ENCODE measurements at places on chromosomes 5 and 9.

GRCh38 chr5:38837416-38837815 lies 8.4 kb upstream of the OSMR start:
- DNase-seq = no peak

GRCh38 chr9:87880116-87880515 lies 2.6 kb upstream of the SPATA31E1 start:
- peak; percentile 28 for DNase-seq

DNA sequence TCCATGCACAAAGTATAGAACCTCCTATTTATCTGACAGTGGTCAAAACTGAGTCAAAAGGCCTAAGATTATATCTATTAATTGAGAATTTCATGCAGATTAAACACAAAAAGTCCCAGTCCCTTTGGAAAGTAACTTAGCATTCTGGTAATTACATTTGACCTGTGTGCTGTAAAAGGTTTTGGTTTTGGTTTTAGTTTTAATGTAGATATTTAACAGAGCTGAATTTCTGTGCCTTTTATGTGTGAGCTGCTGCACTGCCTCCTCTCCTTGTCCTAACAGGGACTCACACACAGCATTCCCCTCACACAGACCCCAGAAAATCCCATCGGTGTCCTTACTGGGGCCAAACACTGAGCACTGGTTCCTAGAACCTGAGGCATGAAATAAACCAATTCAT lies 31.0 kb upstream of the FSD1L start:
- no peak for DNase-seq

- peak; percentile 84 for DNase-seq
Measured at GRCh38 chr5:128154943-128155342, 71.4 kb downstream of the SLC12A2 start.

DNA sequence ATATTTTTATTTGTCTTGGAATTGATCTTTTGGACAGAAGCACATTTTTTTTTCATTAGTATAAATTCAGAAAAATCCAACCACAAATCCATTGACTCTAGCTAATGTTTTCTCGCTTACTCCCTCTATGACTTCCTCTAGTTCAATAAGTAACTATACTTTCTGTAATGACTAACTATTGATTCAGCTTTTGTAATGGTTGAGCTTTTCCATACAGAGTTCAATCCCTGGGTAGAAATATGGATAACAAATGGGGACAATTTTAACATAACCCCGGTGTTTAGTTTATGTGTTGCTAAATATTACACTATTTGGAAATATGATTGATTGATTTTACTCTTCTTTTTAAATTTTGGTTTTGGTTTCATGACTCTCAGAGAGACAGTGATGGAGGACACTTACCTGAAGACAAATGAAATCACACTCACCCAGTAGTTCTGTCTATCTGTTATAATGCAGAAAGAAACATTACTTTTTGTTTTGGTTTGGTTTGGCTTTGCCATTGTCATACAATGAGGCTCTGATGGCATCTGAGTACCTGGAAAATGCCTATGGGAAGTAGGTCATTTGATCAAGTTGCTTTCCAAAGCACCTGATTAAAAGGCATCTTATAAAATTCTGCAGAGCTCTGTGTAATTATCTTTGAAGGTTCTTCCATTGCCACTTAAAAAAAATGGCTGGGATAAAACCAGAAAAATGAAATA lies 309.7 kb upstream of the MPDZ start:
- DNase-seq = no peak

DNA sequence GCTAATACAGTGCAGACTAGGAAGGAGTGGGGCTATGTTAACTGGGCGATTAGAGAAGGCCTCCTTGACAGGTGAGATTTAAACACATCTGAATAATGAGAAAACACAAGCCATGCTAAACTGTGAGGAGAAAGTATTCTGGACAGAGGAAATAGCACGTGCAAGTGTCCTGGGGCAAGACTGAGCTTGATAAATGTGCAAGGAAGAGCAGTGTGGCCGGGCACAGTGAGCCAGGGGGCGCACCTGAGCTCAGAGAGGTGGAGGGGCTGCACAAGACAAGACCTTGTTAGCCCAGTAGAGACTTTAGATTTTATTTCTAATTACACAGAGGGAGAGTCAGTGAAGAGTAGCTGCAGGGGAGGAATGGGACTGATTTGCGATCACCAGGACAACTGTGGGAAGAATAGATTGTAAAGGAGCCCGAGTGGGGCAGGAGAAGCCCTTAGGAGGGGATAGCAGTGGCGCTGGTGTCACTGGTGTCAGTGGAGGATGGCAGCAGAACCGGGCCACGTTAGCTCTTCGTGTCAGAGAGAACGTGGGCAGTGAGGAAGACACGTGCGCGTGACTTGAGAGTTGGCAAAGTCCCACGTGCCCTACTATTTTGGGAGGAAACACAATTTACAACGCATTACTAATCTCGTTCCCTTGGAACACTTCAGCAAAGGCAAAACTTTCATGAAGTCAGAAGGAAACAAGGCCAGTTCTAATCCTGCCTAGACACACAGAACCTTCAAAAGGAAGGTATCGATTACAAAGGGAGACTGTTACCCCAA lies 17.9 kb upstream of the C5orf47 start:
- no peak for DNase-seq

- no peak for DNase-seq
Measured at GRCh38 chr9:135253305-135254004, 166.0 kb downstream of the OLFM1 start.

GRCh38 chr5:149940941-149941644 lies 3.5 kb downstream of the PDE6A start:
- no peak for DNase-seq

DNA sequence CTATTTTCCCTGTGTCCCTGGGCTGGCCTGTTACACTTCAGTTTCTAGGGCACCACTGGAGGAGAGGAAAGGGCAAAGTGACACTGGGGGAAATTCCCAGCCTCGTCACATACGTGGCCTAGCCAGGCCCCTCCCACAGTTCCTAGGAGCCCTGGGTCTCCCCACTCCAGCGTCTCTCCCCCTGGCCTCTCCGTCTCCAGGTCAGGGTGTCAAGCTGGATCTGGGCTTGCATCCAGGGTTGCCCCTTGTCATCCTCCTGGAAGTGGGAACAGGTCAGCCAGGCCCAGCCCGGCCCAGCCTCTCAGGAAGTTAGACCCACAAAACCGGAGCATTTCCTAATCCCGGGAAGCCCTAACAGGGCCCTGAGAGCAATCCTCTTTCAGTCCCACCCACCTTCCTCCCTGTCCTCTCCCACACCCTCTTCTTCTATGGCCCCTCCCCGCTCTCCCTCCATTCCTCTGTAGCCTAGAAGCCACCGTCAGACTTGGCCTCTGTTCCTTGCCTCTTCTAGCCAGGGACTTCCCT lies 4.7 kb upstream of the TNIP1 start:
- no peak for DNase-seq

DNA sequence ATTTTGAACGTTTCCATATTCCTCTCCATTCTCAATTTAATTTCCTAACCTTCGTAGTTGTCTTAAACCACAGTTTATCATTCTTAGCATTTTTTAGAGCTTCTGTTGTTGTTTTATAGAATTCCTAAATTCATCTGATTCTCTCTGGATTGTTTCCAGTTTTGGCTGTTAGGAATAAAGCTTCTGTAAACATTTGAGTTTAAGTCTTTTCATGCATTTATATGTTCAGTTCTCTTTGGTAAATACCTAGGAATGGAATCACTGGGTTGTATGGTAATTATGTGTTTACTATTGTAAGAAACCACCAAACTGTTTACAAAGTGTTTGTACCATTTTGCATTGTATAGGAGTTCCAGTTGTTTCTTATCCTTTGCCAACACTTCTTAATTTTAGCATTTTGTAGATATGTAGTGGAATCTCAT lies 29.7 kb downstream of the GPR21 start:
- DNase-seq = peak; percentile 54

DNA sequence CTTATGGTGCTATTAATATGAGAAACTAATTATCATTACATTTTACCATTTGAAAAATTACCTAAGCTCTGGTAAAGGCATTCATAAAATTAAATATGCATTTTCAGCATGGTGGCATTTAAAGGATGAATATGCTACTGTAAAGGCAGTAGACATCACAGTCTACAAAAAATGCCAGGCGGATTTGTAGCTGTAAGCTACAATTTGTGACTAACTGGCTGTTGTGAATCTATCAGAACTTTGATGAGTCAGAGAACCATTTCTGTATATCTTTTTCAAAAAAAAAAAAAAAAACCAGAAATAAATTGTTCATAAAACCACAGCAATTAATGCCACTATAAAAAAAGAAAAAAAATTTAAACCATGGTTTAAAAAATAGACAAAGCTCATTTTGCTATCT lies 186.3 kb downstream of the NFIB start:
- DNase-seq = no peak

DNA sequence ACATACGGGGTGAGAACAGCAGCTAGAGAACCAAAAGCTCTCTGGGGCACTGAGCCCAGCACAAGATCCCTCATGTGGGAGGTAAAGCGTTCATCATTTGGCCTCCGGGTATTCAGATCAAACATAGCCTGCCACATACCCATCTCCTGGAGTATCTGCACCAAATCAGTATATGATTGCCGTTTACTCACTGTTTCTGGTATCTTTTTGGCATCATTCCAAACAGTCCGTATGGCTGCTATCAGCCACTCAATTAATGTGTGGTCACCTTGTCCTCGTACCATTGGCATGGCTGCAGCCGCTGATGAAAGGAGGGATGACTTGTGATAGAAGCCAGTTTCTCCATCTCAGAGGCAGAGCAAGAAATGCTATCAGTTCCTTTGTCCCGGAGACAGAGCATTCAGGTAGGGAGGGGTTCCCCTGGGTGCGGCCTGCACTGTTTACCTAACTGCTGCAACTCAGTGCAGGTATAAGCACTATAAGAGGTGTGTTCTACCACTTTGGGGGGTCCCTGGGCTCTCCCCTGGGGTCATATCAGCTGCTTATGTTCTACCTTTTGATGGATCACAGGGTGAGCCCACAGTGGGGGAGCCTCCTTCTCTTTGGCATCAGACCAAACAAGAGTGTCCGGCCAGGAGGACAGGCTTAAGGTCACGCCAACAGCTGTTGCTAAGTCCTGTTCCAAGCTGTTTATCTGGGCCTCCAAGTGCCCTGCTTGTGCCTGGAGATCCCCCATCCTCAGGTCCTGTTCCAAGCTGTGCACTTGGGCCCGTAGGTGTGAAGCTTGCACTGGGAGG lies 9.4 kb downstream of the DMAC1 start:
- DNase-seq = no peak

DNA sequence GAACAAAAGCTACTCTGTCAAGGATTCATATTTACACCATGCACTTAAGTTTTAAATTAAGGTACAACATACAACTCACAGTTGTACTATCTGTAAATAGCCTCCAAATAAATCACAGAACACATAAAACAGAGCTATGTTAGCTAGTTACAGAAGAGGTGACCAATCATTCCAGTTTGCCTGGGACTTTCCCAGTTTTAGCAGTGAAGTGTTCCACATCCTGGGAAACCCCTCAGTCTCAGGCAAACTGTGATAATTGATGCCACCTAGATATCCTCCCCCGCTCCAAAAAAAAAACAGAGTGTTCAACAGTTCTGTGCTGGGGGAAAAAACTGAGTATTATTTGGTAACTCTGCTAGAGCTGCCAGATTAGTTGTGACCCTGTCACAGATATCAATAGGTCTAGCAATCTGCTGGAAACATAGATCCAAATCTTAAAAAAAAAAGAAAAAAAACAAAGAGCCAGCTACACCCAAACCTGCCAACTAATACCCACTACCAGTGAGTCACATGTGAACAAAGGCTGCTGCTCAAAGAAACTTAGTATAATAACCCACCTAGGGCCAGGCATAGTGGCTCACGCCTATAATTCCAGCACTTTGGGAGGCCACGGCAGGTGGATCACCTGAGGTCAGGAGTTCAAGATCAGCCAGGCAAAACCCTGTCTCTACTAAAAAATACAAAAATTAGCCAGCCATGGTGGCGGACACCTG lies 5.7 kb downstream of the TBCA start:
- DNase-seq = no peak

DNA sequence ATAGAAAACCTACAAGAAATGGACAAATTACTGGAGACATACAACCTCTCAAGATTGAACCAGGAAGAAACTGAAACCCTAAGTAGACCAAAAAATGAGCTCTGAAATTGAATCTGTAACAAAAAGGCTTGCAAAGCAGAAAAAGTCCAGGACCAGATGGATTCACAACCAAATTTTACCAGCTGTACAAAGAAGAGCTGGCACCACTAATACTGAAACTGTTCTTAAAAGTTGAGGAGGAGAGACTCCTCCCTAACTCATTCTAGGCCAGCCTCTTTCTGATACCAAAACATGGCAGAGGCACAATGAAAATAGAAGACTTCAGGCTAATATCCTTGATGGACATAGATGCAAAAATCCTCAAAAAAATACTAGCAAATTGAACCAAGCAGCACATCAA lies 542.3 kb downstream of the CYLC2 start:
- no peak for DNase-seq

- DNase-seq = no peak
Measured at GRCh38 chr5:88393042-88393441, 124.4 kb upstream of the TMEM161B start.

DNA sequence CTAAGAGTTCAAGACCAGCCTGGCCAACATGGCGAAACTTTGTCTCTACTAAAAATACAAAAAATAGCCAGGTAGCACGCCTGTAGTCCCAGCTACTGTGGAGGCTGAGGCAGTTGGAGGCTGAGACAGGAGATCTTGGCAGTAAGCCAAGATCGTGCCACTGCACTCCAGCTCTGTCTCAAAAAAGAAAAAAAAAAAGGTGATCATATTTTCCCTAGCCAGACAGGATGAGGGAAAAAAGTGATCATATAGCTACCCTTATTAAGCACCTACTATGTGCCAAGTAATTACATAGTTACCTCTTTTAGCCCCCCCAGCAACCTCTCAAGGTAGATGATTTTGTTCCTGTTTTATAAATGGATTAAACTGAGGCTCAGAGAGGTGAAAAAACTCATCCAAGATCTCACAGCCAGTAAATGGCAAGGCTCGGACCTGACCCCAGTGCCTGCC lies 18.1 kb upstream of the RPL26L1 start:
- DNase-seq = no peak

- DNase-seq = peak; percentile 97
Measured at GRCh38 chr9:127122176-127123063, at the start of gene ANGPTL2. Gene ANGPTL2, minus strand, starts transcription at chr9:127122635. Its CDS starts 13,904 bp downstream, at chr9:127108731.

- DNase-seq = peak; percentile 89
Measured at GRCh38 chr5:65506961-65507360, 25.2 kb upstream of the ADAMTS6 start.

DNA sequence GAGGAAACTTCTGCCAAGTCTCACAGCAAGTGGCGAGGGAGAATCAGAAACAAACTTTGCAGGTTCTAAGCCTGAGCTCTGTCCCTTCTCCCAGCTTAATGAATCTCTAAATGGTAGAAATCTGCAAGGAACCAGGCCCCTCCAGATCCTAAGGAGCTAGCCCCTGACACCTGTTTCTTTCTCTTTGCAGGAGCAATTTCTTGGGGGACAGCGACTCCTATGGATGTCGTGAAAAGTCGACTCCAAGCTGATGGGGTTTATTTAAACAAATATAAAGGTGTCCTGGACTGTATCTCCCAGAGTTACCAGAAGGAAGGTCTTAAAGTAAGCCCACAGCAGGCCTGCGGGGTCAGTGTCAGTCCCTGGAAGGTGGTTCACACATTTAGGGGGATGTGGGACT lies 21.8 kb downstream of the IL9 start:
- no peak for DNase-seq

- DNase-seq = peak; percentile 71
Measured at GRCh38 chr9:130854092-130854491, 19.0 kb downstream of the ABL1 start.
